ENCODE measurements at places on chromosomes 2 and 18.
A peak's percentile ranks its signal among the peaks of the same experiment; 100 is the strongest.

DNA sequence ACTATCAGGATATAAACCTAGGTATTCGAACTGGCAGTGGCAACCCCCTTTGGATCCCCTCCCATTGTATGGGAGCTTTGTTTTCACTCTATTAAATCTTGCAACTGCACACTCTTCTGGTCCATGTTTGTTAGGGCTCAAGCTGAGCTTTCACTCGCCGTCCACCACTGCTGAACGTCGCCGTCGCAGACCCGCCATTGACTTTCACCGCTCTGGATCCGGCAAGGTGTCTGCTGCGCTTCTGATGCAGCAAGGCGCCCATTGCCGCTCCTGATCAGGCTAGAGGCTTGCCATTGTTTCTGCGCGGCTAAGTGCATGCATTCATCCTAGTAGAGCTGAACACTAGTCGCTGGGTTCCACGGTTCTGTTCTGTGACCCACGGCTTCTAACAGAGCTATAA lies 69.1 kb downstream of the LCLAT1 start:
- DNase-seq = no peak

GRCh38 chr2:149488706-149489440 lies 98.7 kb downstream of the MMADHC start:
- no peak for DNase-seq

- DNase-seq = no peak
Measured at GRCh38 chr2:179021258-179021657, 28.7 kb downstream of the CCDC141 start.

DNA sequence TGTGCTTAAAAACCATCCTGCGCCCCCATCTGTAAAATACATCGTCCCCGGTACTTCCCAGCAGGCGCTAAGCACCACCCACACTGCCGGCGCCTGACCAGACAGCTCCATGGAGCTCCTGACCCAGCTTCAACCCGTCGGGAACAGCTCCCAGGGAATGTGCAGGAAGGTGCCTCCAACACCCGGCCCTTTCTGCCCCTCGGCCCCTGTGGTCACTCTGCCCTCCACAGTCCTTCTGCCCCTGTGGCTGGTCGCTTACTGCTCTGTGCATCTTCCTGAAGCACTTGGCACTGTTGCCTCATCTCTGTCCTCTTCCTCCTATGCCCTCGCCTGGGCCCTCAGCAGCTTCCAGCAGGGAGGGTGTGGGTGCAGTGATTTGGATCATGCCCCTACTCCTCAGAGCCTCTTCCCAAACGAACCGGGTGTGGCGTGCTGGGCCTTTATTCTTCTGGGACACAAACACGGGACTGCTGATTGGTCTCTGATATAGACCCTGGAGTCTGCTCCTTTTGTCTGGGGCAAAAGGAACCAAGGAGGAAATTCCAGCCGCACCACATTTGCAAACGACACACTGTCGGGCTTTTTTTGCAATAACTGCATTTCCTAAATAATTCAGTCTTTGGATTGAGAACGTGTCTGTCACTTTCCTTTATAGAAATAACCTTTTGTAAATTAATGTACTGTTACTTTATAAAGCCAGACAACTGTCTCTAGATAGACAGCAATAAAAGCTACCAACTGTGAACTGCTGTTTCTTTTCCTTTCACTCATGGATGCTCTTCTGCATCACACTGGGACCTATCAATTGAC lies 65.9 kb downstream of the ADI1 start:
- DNase-seq = no peak

GRCh38 chr2:15636972-15637785 lies 45.5 kb downstream of the DDX1 start:
- DNase-seq = peak; percentile 86

DNA sequence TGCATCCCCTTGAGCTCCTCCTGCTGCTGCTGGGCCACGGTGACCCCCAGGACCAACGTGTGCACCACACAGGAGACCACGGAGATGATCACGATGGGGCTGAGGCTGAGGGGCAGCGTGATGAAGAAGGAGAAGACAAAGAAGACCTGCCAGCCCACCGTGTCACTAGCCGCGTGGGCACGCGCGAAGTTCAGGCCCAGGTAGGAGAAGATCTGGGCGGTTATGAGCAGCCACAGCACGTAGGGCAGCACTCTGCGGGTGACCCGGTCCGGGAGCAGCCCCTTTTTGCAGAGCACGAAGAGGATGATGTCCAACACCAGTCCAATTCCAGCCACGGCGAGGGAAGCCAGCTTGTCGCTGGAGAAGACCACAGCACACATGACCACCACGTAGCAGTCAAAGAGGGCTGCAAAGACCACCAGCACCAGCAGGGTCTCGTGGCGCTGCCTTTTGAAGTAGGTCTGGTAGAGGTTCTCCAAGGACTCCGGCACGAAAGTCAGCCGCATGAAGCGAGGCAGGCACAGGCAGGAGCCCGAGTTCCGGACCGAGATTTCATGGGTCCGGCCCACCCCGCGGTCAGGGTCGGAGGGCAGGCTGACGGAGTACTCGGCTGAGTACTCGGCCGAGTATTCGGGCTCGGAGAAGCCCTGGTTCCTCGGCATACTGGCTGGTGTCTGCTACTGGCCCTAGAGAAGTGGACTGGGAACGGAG lies 1.6 kb downstream of the ADCY3 start:
- no peak for DNase-seq

DNA sequence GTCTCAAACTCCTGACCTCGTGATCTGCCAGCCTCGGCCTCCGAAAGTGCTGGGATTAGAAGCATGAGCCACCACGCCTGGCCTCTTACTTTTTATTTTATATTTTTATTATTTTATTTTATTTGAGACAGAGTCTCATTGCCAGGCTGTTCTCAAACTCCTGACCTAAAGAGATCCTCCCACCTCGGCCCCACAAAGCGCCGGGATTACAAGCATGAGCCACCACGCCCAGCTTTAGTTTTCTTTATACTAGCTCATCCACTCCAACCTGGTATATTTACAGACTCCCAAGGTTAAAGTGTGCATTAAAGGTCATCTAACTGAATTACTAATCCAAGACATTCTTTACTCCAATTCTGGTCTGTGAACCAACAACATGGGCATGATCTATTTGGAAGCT lies 26.8 kb downstream of the ATAD2B start:
- DNase-seq = no peak

GRCh38 chr2:111252436-111252835 lies 131.7 kb downstream of the BCL2L11 start:
- DNase-seq = no peak

DNA sequence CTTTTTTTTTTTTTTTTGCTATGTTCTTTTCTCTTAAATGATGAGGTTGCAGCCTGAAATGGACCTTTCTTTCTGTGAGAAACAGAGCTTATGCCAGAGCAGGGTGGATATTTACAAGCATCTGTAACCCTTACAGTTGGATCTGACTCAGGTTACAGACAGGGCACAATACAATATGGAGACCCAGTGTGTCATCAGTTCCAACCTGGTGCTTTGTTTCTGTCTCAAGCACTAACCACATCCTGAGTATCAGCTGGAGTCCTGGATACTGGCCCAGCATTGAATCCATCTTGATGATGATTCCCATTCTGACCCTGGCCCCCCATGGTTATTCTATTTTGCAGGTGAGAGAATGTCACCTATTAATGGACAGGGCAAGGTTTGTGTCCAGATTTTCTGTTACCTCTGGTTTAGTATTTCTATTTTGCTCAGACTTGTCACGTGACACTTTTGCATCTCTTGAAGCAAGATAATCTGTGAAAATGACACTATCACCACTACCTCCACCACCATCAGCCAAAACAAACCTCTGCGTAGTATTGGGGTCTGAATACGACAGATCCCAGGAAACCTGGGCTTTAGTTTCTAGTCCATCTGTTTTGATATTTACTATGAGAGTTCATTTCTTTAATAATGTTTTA lies 174.0 kb downstream of the CCDC85A start:
- DNase-seq = no peak

DNA sequence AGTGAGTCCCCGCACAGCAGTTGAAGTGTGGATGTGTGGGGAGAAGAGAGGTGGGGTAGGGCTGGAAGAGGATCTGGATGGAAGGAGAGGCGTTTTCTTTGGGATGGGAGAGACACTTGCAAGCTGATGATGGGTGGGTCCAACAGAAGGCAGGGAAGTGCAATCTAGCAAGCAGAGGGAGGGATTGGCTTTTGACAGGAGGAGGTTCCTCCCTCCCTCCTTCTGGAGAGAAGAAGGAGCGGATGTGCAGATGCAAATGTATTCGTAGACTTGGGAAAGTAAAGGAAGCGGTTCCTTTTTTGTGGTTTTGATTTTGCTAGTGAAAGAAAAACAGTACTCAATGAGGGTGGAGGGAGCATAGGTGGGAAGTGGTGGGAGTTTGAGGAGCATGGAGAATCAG lies 48.9 kb downstream of the LAMA3 start:
- no peak for DNase-seq

- DNase-seq = no peak
Measured at GRCh38 chr2:224630659-224631550, 45.7 kb upstream of the CUL3 start.

- DNase-seq = no peak
Measured at GRCh38 chr2:64262071-64262470, 117.9 kb upstream of the PELI1 start.

GRCh38 chr2:32847734-32848133 lies 99.0 kb upstream of the LTBP1 start:
- DNase-seq = no peak

GRCh38 chr2:73937103-73937885 lies 10.6 kb downstream of the DGUOK start:
- DNase-seq = no peak

DNA sequence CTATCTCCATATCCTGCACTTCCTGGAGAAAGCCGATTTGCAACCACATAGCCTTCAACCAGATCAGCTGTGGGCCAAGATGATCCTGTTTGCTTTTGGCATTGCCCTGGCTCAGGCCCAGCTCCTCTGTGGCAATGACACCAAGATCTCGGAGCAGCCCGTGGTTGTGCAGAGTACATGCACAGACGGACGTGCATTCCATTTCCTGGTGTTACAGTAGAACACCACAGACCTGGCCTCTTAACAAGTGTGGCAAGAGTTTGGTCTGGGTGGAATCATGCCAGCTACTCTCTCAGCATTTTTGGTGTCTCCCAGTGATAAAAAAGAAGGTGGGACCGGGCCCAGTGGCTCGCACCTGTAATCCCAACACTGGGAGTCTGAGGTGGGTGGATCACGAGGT lies 20.0 kb downstream of the MALT1 start:
- DNase-seq = no peak

- DNase-seq = no peak
Measured at GRCh38 chr2:113886479-113887008, 3.3 kb upstream of the ACTR3 start.

DNA sequence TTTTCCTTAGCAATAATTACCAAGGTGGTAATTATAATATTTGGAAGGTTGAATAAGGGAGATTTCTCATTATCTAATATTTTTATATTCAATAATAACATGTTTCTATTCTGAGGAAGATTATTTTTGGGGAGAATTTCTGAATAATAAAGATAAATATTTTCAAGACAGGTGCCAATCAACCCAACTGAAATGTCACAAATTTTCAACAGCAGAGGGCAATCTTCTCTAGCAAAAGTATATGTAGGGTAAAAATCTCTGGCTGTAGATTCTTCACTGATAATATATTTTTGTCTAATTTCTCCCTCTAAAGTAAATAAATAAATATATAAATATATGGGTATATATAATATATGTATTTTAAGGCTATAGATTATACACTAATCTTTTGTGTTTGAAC lies 1187.2 kb upstream of the CRIM1 start:
- no peak for DNase-seq

DNA sequence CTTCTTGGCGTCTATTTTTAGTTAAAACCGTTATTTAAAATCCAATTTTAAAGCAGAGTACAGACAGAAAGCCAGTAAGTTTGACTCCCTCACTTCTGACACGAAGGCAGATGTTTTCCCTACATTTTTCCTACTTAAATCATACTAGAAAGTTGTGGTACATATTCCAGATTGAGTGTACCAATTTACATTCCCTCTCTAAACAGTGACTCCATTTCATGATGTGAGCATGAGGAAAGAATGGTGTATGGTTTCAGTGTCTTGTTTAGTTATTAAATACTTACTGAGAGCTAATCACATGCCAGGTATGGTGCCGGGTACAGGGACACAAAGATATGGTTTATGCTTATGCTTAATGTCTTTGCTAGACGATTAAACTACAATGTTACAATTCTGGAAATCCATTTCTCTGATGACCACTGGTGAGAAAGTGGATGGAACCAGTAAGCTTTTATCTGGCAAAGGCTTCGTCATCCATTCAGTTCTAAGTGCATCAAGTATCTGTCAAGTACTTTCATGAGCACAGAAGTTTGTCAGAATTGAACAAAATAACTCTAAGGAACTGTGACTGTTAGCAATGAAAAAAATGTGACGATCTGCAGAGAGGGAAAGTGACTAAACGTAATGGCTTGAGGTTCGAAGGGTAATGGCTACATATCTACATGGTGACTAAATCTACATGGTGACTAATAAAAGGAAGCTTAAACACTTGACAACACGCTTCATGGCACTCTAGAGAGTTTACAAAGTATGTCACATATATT lies 25.7 kb downstream of the MAP4K3 start:
- no peak for DNase-seq

DNA sequence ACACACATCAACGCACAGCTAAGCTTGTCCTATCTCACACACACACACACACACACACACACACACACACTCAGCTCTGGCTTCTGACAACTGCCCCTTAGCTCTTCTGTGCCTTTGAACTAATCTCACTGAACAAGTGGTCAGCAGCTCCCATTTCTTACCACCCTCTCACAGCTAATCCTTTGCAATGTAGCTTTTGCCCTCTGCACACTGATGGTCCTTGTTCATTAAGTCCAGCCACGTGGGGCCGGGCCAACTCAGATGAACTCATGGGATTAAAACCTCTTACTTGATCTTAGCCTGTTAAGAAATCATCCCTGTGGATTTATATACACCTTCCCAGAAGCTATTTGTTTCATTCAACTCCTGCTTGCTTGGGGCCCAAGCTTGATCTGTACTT lies 36.6 kb downstream of the DPYSL5 start:
- DNase-seq = no peak

DNA sequence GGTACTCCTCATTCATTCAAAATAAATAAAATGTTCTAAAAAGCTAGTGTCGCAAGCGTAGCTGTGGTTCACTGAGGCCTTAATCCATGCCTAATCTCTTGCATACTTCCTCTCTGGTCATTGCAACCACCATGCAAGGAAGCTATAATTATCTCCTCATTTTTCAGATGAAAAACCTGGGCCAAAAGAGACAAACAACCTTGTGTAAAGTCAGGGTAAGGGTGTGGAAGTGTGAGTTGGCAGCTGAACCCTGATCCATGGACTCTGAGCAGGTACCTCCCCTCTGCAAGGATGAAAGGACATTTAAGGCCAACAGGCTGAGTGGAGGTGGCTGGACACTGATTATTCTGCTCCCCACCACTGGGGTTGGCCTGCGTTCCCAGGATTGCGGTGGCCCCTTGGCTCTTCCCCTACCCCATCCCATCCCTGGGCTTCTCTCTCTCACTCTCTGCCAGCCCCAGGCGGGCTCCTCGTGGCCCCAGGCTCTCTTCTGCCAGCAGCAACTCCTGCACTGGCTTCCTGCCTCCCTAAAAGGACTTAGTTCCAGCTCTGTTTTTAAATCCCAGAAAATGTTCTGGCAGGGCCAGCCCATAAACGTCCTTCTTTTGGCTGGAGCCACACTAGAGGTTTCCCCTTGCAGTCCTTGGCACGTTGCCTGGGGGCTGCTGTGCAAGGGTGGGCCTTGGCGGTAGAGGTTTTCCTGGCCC lies 72.0 kb upstream of the AFF3 start:
- DNase-seq = no peak

All from NCI-H1694 (cell line).